Naive B cell (primary cell): ENCODE measurements at places on chromosomes 3 and 15. TPM values are rescaled to one million over a fixed set of nuclear protein-coding genes. Genes with fewer than 3 reads are reported as not detected.

- peaks cover 16% of the 10 kb centered on the region for H3K36me3 ChIP-seq
- H3K4me3 ChIP-seq: peak overlapping the region; percentile 99
- no peak for DNase-seq
These were observed 1.5 kb downstream of the NSUN3 start for GRCh38 chr3:94064243-94064860.

GOLGA6L7 gene
- polyA plus RNA-seq: not detected

GPR149 gene
- polyA plus RNA-seq: not detected

MORC1 gene
- not detected for polyA plus RNA-seq

STX19 gene
- not detected for polyA plus RNA-seq

A4GNT gene
- not detected for polyA plus RNA-seq

DNA sequence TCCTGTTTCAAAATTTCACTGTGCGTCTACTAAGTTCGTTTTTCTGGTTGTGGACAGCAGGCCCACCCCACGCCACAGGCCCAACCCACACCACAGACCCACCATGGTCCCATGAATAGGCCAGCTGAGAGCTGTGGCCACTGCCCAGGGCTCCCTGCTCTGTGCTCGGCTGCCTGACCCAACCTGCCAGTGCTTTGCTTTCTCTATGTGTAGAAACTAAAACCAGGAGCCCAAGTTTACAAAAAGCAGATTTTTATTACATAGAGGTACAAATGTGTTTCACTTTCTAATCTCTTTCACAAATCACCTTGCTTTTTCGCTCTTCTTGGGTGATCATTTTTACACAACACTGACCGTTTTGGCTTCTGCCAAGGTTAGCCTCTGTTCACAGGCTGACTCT lies 69.1 kb downstream of the HERC2 start:
- peaks cover 60% of the 10 kb centered on the region for H3K36me3 ChIP-seq
- no peaks in the 10 kb centered on the region for H3K4me1 ChIP-seq
- H3K4me3 ChIP-seq: no peak overlapping the region
- no peak overlapping the region for H3K27ac ChIP-seq

CAND2 gene
- polyA plus RNA-seq: 0.61 TPM

SI gene
- polyA plus RNA-seq: not detected

GRCh38 chr3:10950476-10951294 lies 41.9 kb upstream of the SLC6A1 start:
- H3K27ac ChIP-seq: peak overlapping the region; percentile 65
- peaks cover 34% of the 10 kb centered on the region for H3K27me3 ChIP-seq
- no peak overlapping the region for H3K4me3 ChIP-seq
- no peaks in the 10 kb centered on the region for H3K4me1 ChIP-seq
- DNase-seq: no peak

GPR27 gene
- not detected for polyA plus RNA-seq

DNA sequence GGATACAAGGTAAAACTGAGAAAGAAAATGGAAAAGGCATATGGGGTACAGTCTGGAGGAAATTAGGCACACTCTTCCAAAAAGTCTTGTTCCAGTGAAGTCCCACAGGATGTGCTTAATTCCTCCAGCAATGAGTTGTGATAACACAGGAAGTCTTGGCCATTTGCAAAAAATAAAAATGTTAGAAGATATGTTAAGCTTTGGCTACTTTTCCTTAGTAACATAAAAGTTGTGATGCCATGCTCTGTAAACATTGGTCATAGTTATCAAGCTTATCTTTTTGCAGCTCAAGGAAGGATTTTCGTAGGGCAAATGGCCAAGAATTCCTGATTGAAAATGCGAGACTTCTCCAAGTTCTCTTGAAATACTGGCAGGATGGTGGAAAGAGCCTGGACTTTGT lies 26.4 kb downstream of the LNP1 start:
- no peaks in the 10 kb centered on the region for H3K4me1 ChIP-seq
- no peaks in the 10 kb centered on the region for H3K27me3 ChIP-seq
- no peak overlapping the region for H3K27ac ChIP-seq
- DNase-seq: no peak
- no peak overlapping the region for H3K4me3 ChIP-seq

- no peaks in the 10 kb centered on the region for H3K36me3 ChIP-seq
- peaks cover 72% of the 10 kb centered on the region for H3K4me1 ChIP-seq
- peak overlapping the region; percentile 99 for H3K27ac ChIP-seq
These were observed 14.2 kb downstream of the IQGAP1 start for GRCh38 chr15:90402223-90402622.

- peak; percentile 65 for DNase-seq
- no peak overlapping the region for H3K27ac ChIP-seq
- H3K4me3 ChIP-seq: peak overlapping the region; percentile 92
These were observed 110.8 kb upstream of the ATP11B start for GRCh38 chr3:182682263-182683241.

- no peaks in the 10 kb centered on the region for H3K36me3 ChIP-seq
- H3K4me1 ChIP-seq: no peaks in the 10 kb centered on the region
- H3K27me3 ChIP-seq: no peaks in the 10 kb centered on the region
- H3K27ac ChIP-seq: no peak overlapping the region
These were observed 409.6 kb upstream of the MDFIC2 start for GRCh38 chr3:70722018-70722417.

- no peak for DNase-seq
- H3K27me3 ChIP-seq: peaks cover 50% of the 10 kb centered on the region
- H3K4me3 ChIP-seq: no peak overlapping the region
- peaks cover 4% of the 10 kb centered on the region for H3K36me3 ChIP-seq
- no peak overlapping the region for H3K27ac ChIP-seq
These were observed 54.5 kb downstream of the CPN2 start for GRCh38 chr3:194296454-194297263.

GRCh38 chr3:118267588-118267987 lies 767.1 kb downstream of the IGSF11 start:
- H3K27ac ChIP-seq: no peak overlapping the region
- no peak for DNase-seq
- no peaks in the 10 kb centered on the region for H3K27me3 ChIP-seq
- no peaks in the 10 kb centered on the region for H3K4me1 ChIP-seq

DNA sequence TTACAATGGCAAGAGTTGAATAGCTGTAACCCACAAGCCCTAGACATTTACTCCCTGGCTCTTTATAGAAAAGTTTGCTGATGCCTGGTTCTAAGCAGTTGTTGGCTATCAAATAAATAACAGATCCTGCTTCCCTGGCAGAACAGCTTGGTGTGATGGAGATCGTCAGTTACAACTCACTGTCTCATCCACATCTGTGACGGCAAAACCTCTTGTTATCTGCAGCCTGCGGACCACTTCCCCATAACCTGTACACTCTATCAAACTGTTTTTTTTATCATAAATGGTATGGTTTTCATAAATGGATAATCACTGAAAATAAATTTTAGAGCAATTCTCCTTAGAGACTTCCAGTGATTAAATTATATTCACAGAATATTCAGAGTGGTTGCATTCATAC lies 14.1 kb downstream of the ZDHHC3 start:
- H3K4me1 ChIP-seq: peaks cover 44% of the 10 kb centered on the region
- no peak overlapping the region for H3K27ac ChIP-seq
- H3K4me3 ChIP-seq: no peak overlapping the region
- H3K36me3 ChIP-seq: peaks cover 9% of the 10 kb centered on the region
- DNase-seq: no peak

- H3K4me3 ChIP-seq: peak overlapping the region; percentile 92
- H3K36me3 ChIP-seq: no peaks in the 10 kb centered on the region
- DNase-seq: peak; percentile 44
- H3K27me3 ChIP-seq: peaks cover 13% of the 10 kb centered on the region
These were observed 768 bp upstream of the SEMA5B start for GRCh38 chr3:123028233-123028828.

ONECUT1 gene
- polyA plus RNA-seq: not detected

DNA sequence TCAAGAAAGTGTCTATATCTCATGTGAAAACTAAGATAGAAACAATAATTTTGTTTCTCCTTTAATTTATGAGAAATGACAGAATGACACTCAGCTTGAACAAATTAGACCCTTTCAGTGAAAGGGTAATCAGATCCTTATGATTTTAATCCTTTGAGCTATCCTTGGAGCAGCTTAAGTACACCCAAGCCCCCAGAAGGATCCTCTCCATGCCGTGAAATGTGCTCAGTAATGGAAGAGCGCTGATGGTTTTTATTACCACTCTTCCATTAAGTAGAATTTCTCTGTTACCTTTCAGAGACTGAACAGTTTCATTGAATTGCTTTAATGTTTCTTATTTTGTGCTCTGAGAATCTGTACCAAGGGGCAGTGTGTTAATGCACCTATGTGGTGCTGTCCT lies 54.3 kb downstream of the HMG20A start:
- peak overlapping the region; percentile 7 for H3K27ac ChIP-seq
- no peak for DNase-seq
- no peaks in the 10 kb centered on the region for H3K27me3 ChIP-seq
- no peaks in the 10 kb centered on the region for H3K4me1 ChIP-seq

- H3K27me3 ChIP-seq: no peaks in the 10 kb centered on the region
- DNase-seq: no peak
- H3K4me3 ChIP-seq: no peak overlapping the region
- no peaks in the 10 kb centered on the region for H3K4me1 ChIP-seq
- no peak overlapping the region for H3K27ac ChIP-seq
These were observed 209.0 kb downstream of the NEK10 start for GRCh38 chr3:27160146-27160545.

DNA sequence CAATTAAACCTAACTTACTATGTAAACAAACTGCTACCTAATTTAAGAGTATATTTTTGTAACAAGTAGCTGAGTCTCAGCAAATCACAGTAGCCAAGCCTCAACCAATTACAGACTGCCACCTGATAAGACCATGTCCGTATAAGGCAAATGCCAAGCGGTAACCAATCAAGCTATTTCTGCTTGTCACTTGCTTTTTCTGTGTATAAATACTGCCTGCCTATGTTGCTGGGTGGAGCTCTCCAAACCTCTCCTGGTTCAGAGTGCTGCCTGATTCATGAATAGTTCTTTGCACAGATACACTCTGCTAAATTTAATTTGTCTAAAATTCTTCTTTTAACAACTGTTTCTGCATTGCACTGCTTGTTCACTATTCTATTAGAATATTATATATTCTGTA lies 42.6 kb downstream of the ZNF148 start:
- no peaks in the 10 kb centered on the region for H3K27me3 ChIP-seq
- H3K4me1 ChIP-seq: peaks cover 36% of the 10 kb centered on the region
- H3K36me3 ChIP-seq: peaks cover 17% of the 10 kb centered on the region
- no peak for DNase-seq

CHRM5 gene
- polyA plus RNA-seq: 0.09 TPM

DNA sequence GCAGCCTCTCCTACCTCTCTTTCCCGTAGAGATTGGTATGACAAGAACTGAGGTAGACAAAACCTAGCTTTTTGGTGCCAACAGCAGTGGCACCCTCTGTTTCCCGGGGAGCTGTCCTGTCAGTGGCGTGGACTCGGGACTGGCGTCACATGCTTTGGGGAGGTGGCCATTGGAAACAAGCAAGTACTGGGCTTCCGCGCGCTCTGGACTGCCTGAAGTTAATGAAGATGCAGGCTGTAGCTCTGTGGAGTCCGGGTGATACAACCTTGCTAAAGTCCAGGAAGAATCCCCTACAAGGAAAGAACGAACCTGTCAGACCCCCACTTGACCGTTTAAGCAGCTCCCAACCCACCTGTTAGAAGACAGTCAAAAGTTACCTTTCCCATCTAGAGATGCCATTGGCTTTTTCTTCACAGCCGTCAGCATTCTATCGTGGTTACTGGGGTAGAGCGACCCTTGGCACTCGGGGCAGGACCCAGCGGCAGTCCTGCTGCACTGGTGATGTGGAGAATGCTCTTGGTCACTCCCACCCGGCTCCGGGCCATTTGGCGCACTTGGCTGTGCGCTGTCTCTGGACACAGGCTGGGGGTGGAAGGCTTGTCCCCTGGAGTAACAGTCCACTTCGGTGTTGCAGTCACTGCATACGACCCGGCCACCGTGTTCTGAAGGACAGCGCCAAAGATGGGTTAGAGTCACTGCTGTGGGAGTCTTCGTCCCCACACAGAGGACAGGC lies 120.5 kb downstream of the LRIG1 start:
- no peaks in the 10 kb centered on the region for H3K4me1 ChIP-seq
- no peaks in the 10 kb centered on the region for H3K27me3 ChIP-seq
- no peak for DNase-seq
- peaks cover 54% of the 10 kb centered on the region for H3K36me3 ChIP-seq
- no peak overlapping the region for H3K4me3 ChIP-seq
- no peak overlapping the region for H3K27ac ChIP-seq

DNA sequence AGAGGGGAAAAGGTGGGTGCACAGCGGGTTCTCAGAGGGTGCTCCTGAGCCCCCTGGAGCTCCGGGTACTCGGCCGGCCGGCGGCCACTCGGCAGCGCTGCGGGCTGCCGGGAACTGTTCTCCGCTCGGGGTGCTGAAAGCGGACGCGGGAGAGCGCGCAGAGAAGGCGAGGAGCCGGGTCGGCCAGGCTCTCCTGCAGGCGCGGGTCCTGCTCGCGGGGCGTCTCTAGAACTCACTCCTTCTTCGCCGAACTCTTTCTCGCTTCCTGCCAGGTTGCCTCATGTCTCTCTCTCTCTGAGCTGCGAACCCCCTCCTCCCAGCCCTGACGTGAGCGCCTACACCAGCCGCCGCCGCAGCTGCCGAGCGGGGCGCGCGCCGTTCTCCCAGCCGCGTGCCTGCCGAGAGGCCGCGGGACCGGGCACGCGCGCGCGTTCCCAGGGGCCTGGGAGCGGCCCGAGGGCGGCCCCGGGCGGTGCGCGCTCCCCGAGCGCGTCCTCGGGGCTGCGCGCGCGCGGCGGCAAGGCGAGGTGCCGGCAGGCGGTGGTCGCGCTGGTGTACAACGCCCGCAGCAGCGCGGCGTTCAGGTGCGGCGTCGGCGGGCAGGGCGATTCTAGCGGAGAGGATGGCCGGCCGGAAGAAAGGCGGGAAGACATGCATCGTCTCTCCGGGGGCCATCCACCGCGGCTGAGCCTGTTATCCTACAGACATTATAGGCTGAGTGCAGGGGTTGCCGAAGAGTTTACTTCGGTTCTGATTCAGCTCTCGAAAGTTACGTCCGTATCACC lies at the start of gene PEX5L:
TSS of gene PEX5L (minus strand) at position 267 of the 785 bp plus-strand sequence. CDS start 338 bp downstream, outside the sequence.
- peaks cover 74% of the 10 kb centered on the region for H3K27me3 ChIP-seq
- no peak within 1 kb of the TSS for H3K27ac ChIP-seq

DNA sequence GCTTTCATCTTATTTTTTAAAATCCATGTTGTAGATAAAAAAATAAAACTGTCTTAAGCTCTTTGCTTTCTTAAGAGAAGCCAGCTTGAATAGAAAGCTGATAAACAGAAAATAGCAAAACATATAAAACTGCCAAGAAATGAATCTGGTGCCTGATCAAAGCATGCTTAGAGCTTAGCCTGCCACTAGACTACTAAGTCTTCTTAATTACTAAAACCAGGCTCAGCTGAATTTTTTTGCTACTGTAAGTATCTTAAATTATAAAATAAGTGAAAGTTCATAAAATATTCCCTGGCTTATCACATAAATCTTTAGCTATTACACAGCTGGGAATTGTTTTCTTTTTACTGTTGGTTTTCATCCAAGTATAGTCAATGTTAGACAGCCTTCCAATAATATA lies 803.9 kb downstream of the DIPK2A start:
- no peak overlapping the region for H3K4me3 ChIP-seq
- no peaks in the 10 kb centered on the region for H3K4me1 ChIP-seq
- no peak for DNase-seq

THRB gene
- 1.8 TPM for polyA plus RNA-seq

- DNase-seq: peak; percentile 14
- H3K36me3 ChIP-seq: peaks cover under 1% of the 10 kb centered on the region
- H3K27ac ChIP-seq: peak overlapping the region; percentile 90
- H3K4me1 ChIP-seq: peaks cover 36% of the 10 kb centered on the region
These were observed 836 bp upstream of the AKAP13 start for GRCh38 chr15:85379403-85380131.
